ENCODE measurements at places on chromosomes 5 and 9.
A peak's percentile ranks its signal among the peaks of the same experiment; 100 is the strongest.

GRCh38 chr5:171745602-171746001 lies 40.0 kb upstream of the SMIM23 start:
- DNase-seq = no peak

DNA sequence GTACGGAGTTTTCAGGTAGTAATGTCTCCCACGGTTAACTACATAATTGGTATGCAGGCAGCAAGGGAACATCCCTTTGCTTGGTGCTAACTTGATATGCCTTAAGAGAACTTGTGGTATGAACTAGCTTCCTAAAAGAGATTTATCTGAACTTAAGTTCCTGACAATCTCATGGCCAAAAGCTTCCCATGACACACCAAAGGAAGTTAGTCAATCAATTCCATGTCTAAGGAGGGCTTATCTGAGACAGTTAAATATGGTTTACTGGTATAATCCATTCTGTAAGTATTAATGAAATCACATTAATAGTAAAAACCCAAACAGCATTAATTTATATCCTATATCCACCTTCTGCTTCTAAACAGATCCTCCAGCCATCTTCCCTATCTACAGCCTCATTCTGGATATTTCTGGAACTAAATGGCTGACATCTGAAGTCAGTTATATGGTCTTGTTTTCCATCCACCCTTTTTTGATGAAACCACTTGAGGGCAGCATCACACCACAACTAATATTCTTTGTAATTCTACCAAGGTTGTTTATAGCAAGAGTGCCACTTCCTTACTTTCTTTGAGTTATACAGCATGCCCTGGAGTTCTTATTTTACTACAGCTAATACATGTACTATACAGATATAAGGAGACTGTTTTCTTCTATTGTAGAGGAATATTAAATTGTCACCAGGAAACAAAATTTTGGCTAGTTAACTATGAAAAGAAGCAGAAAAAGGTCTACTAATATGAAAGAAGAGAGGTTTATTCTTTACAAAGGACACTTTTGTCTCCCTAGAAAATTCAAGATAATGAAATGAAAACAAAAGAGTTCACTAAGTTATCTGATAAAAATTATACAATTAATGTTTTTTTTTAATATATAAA lies 34.7 kb downstream of the SHOC1 start:
- peak; percentile 90 for DNase-seq

DNA sequence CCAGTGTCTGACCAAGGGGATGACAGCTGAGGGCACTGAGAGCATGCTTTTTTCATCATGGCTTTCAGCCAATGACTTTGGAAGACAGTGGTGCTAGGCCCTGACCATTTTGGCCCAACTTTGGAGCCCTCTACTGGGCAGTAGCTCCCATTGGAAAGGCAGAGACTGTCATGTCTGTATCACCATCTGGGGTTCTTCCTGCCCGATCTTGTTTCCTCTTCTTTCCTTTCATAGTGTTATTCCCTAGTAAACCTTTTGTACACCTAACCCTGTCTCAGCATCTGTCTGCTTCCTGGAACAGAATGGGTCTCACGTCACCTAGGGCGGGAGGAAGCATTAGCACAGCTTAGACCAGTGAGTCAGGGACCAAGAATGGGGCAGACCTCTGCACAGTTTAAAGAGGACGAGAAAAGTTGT lies 97.4 kb upstream of the MAST4 start:
- DNase-seq = no peak

DNA sequence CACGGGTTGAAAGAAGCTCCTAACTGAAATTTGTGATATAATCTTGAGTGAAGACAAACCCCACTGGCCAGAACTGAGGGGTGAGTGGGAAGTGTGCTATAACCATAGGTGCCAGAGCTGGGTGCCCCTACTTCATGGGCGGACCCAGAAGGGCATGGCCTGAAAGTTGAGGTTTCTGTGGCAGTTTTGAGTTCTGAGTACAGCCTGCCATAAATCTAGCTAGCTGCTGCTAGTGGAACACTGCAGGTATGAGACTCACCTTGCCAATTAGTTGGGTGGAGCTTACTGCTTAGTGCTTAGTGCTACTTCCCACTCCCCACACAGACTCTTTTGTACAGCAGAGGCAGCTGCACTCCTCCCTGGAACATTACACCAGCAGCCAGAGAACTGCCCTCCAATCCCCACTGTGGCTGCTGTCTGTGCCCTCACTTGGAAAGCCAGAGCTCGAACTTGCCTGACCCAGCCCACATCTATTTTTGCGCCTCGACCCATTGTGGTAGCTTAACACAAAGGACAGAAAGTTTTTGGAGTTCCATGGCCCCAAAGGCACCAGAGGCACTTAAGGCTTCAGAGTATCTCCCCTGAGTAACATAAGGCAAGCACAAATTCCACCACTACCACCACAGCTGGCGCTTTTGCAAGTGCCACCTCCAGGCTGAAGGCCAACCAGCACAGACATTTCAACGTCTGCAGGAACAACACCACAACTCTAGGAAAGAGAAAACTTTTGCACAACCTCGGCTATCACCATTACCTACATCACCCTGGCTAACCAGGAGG lies 27.1 kb upstream of the PTGER4 start:
- no peak for DNase-seq

DNA sequence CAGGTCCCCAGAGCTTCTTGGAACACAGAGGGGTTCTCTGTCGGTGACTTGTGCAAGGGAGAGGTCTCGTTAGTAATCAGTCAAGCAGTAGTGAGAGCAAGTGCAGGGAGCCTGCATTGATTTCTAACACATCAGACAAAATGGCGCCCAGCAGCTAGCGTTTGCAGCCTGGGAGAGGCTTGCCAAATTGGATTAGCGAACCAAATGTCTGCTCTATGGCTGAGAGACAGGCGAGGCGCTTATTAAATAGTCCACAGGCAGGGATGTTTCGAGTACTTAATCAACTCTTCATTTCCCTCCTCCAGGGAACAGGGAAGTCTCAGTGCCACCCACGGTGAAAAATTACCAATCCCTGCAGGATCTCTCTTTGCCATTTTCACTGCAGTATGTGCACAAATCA lies 131.4 kb upstream of the SHB start:
- DNase-seq = no peak

DNA sequence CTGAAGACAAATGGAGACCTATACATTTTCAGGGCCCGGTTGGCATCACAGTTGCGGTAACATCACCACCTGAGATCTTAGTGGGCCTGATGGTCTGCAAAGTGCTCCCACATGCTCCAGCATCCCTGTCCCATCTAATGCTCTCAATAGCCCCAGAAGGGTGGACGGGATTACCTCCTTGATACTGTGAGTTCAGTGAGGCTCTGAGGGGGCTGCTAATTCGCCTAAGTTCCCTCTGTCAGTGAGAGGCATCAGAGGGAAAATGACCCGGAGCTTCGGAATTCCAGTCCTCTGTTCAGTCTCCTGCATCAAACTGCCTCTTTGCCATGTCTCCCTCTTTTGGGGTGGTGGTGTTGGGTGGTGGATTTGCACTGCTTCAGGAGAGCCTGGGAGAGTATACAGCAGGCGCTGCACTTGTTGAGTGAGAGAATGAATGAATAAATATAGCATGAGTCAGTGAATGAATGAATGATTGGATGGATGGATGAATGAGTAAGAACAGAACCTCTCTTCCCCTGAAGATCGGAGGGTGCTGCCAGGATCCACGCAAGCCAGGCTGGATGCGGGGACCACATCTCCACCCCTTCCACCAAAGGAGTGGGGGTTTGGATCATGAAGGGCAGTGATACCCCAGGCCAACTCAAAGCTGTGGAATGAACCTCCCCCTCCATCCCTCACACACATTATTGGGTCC lies 141.0 kb downstream of the GABBR2 start:
- DNase-seq = no peak

DNA sequence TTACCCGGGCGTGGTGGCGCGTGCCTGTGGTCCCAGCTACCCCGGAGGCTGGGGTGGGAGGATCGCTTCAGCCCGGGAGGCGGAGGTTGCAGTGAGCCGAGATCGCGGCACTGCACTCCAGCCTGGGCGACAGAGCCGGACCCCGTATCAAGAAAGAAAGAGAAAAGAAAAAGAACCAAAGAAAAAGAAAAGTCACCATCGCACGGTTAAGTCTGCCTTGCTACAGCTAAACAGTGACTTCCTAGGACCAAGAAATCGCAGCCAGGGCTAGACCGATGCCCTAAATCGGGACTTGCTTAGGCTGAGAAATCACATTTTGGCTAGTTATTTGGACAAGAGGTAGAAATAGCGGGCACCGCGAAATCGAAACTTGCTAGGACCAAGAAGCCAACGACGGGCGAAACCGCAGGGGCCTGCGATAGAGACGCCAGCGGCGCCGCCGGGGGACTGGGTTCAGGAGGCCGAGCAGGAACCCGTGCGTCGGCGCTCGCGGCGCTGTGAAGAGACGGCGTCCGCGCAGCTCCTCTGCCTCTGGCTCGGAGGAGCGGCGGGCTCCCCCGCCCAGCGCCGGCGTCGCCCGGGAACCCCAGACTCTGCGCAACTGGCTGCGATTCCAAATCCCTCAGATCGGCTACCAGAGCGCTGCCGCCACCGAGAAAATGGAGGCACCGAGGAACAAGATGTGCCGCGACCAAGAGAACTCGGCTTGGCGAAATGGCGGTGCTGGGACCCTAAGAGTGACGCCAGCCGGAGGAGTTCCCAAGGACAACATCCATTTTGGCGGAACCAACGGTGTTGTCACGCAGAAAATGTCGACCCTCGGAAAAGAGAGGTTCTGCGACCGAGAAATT lies 26.1 kb upstream of the ANXA2R start:
- DNase-seq = peak; percentile 75

DNA sequence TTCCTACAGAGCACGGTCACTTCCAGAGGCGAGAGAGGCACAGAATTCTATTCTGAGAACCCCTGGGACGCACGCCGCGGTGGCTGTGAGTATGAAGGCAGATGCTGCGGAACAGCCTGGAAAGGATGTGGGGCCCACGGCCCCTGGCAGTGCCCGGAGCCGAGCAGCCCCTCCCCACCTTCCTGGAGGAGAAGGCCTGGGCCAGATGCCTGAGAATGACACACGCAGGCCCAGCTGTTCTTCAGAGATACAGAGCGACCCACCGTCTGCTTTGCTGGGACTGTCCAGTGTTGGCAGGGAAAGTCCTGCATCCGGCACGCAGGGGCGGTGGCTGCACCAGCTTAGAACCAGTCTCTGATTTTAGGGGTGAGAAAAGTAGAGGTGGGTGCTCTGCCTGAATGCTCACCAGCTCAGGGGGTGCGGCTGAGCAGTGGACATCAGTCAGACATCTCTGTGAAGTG lies 116.7 kb upstream of the LPCAT1 start:
- DNase-seq = no peak

DNA sequence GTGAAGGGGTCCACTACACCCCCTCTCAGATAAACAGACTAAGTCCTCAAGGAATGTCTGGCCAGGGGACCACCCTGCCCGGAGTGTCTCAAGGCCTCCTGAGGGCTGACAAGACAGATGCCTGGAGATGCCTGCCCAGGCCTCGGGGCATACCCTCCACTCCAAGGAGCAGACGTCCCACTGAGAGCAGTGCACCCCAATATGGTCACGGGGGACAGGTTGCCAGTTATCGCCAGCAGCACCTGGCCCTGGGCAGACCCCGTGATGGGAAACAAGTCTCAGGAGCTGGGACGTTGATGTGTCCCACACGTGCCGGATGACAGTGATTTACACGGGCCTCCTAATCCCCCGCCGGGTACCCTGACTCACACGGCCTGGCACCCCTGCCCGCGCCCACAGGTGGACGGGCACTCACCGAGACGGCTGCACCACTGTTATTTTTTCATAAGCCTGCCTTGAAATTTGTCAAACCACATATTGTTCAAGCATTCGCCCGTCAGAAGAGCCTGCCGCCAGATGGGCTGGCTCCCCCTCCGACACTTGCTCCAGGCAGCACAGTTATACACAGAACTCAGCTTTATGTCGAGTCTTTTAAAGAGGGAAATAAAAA lies 43.9 kb downstream of the BARX1 start:
- DNase-seq = no peak

- DNase-seq = no peak
Observed at GRCh38 chr9:126440940-126441339, 114.3 kb downstream of the MVB12B start.

DNA sequence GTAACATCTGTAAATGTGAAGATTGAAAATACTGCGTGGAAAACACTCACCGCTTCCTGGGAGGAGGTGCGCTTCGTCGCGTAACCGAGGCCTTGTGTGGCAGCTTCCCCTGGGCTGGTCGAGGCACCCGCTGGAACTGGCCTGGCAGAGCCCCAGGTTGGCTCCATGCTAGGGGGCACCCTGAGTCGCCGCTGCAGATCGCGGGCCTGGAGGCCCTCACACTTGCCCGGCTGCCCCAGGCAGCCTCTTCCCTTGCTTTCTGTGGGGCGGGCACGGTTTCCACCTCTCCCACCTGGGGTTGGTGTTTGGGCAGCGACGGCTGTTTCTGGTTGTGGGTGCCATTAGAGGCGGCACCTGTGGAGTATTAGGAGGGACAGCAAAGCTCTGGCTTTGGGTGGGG lies 852 bp downstream of the ZNF354C start:
- no peak for DNase-seq

- DNase-seq = no peak
Observed at GRCh38 chr9:75152416-75152815, 64.1 kb downstream of the OSTF1 start.

GRCh38 chr9:98992107-98992884 lies 48.6 kb downstream of the COL15A1 start:
- no peak for DNase-seq

GRCh38 chr5:129356846-129357245 lies 103.3 kb upstream of the ADAMTS19 start:
- DNase-seq = no peak

DNA sequence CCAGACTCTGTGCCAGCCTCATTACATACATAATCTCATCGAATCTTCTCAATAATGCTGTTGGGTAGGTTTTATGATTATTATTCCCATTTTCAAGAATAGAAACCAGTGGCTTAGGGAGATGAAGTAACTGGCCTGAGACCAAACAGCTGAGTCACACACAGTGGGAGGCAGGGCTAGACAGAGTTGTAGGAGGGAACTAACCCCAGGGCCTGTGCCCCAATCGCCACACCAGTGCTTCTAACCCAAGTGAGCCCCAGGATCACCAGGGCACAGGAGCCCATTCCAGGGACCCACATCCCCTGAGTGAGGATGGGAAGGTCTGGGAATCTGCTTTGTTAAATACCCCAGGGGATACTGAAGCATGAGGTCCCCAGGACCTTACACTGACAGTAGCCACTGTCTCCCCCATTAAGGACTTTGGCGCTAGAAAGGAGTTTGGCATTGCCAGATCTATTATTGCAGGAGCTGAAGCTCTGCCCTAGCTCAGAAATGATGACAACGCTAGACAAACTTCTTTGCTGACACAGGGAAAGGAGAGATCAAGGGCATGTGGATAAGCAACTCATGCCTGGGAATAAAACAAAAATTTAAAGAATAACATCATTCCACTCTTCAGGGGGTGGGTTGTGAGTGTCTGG lies 63.8 kb upstream of the PPARGC1B start:
- DNase-seq = peak; percentile 68

- DNase-seq = no peak
Observed at GRCh38 chr5:123515904-123516303, 3.9 kb downstream of the CSNK1G3 start.

GRCh38 chr9:112273876-112274275 lies 59.5 kb downstream of the PTBP3 start:
- DNase-seq = no peak

GRCh38 chr9:126975327-126976220 lies 61.0 kb downstream of the RALGPS1 start:
- no peak for DNase-seq

All from iris pigment epithelial cell (primary cell).